Esophagus squamous epithelium (tissue), 5 donors: ENCODE measurements at places on chromosomes 4 and X.

GRCh38 chr4:161991811-161992210 lies 172.0 kb downstream of the FSTL5 start:
- no peaks in the 10 kb centered on the region for H3K27me3 ChIP-seq
- H3K36me3 ChIP-seq, result no peaks in the 10 kb centered on the region
- no peak overlapping the region for H3K4me3 ChIP-seq
- DNase-seq, result no peak
- no peaks in the 10 kb centered on the region for H3K4me1 ChIP-seq

DNA sequence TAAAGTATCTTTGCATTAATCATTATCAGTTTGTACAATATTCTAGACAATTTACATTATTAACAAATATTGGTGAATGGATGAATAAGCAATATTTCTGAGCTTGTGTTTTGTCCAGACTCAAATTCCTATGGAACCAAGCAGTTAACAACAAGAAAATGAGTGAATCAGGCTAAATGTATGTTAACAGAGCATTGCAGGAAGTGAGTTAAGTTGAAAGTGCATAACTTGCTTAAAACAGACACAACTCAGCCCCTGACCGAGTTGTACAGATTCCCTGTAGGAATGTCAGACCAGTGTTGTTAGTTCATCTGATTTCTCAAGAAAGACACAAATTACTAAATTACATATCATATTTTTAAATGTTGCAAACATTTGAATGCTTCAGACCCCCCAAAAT lies 23.7 kb upstream of the CSN1S1 start:
- DNase-seq, result no peak
- no peaks in the 10 kb centered on the region for H3K27me3 ChIP-seq
- H3K27ac ChIP-seq, result no peak overlapping the region

DNA sequence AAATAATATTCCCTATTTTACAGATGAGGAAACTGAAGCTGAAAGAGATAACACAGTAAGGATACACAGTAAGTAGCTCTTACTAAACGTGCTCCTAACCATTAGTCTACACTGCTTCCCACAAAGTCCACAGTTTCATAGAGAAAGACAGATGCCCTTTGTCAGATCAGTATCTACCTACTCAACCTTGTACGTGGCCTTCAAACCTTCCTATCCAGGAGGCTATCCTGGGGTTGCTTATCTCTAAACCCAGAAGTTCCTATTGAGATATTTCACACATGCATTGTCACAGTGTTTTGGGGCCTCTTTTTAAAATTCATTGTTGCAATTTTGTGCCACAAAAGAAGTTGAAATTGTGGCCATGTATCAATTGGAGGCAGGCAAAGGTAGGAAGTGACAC lies 208.0 kb downstream of the ENOX2 start:
- DNase-seq, result no peak
- H3K4me1 ChIP-seq, result no peaks in the 10 kb centered on the region
- H3K4me3 ChIP-seq, result no peak overlapping the region

DNA sequence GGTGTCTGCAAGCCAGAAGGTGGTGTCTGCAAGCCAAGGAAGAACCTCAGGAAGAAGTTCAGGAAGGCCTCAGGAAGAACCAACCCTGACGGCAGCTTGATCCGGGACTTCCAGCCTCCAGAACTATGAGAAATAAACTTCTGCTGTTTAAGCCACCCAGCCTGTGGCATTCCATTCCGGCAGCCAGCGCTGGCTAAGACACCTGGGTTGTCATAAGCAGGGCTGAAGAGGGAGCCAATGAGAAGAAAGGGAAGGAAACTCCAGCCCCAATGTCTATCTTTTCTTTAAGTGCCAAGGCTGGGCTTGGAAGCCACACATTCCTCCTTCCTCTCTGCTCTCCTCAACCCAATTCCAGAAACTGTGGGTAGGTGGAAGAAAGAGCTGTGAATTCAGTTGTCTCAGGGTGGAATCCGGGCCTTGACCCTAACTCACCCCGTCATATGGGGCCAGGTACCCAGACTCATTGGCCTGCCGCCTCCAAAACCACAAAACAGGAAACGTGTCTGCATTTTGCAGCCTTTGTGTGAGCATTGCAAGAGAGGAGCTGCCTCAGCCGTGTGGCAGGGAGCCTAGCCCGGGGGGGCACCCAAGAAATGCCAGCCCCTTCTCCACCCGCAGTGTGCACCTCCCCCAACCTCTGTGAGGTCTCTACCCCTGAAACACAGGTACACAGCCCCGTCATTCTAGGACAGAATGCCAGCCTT lies 26.8 kb downstream of the CRMP1 start:
- no peaks in the 10 kb centered on the region for H3K4me1 ChIP-seq
- no peak for DNase-seq
- H3K27me3 ChIP-seq, result no peaks in the 10 kb centered on the region

GRCh38 chr4:139256349-139256748 lies 23.7 kb downstream of the MGARP start:
- H3K27ac ChIP-seq, result no peak overlapping the region
- DNase-seq, result no peak
- no peak overlapping the region for H3K4me3 ChIP-seq
- no peaks in the 10 kb centered on the region for H3K27me3 ChIP-seq
- no peaks in the 10 kb centered on the region for H3K36me3 ChIP-seq
- no peaks in the 10 kb centered on the region for H3K4me1 ChIP-seq

- DNase-seq, result no peak
- no peak within 1 kb of the TSS for H3K27ac ChIP-seq
- H3K4me1 ChIP-seq, result no peaks in the 10 kb centered on the region
- H3K4me3 ChIP-seq, result no peak within 1 kb of the TSS
Measured at GRCh38 chrX:70281951-70282350, at the start of gene RAB41. RAB41 (plus strand) TSS chrX:70282172; CDS start chrX:70282218, 46 bp downstream.

- no peaks in the 10 kb centered on the region for H3K36me3 ChIP-seq
- peaks cover under 1% of the 10 kb centered on the region for H3K4me1 ChIP-seq
- DNase-seq, result no peak
- no peak overlapping the region for H3K4me3 ChIP-seq
- H3K27ac ChIP-seq, result no peak overlapping the region
Measured at GRCh38 chr4:109296527-109296926, 5.9 kb downstream of the COL25A1 start.

DNA sequence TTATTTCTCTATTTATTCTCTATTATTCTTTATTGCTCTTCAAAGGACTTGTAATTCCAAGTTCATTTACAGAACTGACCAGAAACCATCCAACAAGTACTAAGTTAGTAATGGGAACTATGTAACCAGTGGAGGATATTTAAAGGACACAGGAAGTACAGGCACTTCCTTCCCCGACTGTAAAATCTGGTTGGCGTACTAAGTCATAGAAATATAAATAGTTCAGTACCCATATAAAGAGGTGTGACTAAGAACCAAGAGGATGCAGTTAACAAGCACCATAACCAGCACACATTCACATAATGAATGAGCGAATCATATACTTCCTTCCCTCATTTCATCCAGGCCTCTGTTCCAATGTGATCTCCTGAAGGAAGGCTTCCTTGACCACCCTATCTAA lies 3.6 kb upstream of the EIF4E start:
- H3K36me3 ChIP-seq, result no peaks in the 10 kb centered on the region
- no peak overlapping the region for H3K27ac ChIP-seq
- H3K27me3 ChIP-seq, result no peaks in the 10 kb centered on the region
- peaks cover 22% of the 10 kb centered on the region for H3K4me1 ChIP-seq
- DNase-seq, result no peak

GRCh38 chrX:38985375-38985774 lies 184.1 kb downstream of the MID1IP1 start:
- DNase-seq, result no peak
- no peak overlapping the region for H3K4me3 ChIP-seq
- H3K27me3 ChIP-seq, result no peaks in the 10 kb centered on the region
- H3K4me1 ChIP-seq, result no peaks in the 10 kb centered on the region
- H3K27ac ChIP-seq, result no peak overlapping the region

DNA sequence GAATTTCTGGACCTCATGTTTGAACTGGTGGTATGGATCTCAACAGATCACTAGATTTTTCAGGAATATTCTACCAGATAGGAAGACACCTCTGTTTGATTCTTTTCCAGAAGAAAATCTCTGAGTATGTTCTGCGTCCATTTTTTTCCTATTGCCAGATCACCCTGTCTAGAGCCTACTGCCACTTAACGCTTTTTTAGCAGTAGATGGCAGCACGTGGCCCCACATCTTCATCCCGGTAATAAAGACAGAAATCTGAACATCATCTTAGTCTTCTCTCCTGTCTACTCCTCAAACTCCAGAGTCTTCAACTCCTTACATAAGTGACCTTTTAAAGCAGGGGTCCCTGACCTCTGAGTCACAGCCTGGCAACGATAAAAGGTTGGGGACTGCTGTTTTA lies 184.7 kb downstream of the TMA16 start:
- H3K4me3 ChIP-seq, result no peak overlapping the region
- H3K36me3 ChIP-seq, result no peaks in the 10 kb centered on the region
- H3K27ac ChIP-seq, result no peak overlapping the region
- H3K27me3 ChIP-seq, result no peaks in the 10 kb centered on the region
- H3K4me1 ChIP-seq, result no peaks in the 10 kb centered on the region

DNA sequence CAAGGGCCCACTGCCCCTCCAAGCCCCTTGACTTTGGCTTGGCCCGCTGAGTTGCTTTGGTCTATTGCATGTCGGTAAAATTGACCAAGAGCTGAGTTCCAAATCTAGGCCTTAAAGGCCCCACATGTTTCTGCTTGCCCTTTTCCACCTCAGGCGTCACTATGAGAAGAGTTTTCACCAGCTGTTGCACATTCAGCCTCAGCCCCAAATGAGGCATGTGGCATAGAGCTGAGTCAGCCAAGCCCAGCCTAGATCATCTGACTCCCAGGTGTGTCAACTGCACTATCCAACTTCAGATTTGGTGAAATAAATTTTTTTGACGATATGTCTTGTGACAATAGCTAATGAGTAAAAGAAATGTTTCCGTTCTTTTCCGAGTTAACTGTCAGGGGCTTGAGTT lies 424.5 kb upstream of the FAM47C start:
- H3K36me3 ChIP-seq, result no peaks in the 10 kb centered on the region
- H3K27me3 ChIP-seq, result no peaks in the 10 kb centered on the region
- no peak overlapping the region for H3K4me3 ChIP-seq
